Hippocampal formation (tissue), 2 donors: ENCODE measurements at places on chromosomes 16 and 17.

- no peak for DNase-seq
Observed at GRCh38 chr17:20059728-20060188, 50.6 kb downstream of the SPECC1 start.

DNA sequence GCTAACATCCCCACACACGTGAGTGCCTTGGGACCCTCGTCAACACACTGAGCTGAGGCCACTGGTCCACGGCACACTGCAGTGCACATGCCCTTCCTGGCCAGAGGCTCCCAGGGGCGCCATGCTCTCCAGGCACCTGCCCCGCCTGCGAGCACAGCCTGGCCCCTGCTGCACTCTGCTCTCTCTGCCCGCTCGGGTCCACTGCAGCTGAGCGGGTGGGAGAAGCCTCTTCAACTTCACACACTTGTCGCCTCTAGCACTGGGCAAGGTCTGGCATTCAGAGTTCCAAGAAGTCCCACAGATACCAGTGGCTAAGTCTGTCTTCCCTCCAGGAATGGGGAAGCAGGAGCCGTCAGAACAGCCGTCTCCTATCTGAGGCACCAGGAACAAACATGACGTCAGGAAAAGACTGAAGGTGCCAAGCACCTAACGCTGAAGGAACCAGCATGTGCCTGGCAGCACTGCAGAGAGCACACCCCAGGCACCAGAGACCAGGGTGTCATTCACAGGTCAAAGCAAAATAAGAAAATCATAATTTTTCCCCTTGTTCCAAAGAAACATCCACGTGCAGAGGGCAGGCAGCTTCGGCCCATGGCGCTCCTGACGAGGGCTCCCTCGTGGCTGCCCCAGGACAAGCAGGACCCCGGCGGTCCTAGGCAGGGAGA, 82.9 kb downstream of the ZNF778 start:
- no peak for DNase-seq

GRCh38 chr16:85051067-85051581, 23.5 kb downstream of the KIAA0513 start:
- DNase-seq, result no peak

- no peak for DNase-seq
Observed at GRCh38 chr17:76523084-76524037, 14.1 kb downstream of the CYGB start.

DNA sequence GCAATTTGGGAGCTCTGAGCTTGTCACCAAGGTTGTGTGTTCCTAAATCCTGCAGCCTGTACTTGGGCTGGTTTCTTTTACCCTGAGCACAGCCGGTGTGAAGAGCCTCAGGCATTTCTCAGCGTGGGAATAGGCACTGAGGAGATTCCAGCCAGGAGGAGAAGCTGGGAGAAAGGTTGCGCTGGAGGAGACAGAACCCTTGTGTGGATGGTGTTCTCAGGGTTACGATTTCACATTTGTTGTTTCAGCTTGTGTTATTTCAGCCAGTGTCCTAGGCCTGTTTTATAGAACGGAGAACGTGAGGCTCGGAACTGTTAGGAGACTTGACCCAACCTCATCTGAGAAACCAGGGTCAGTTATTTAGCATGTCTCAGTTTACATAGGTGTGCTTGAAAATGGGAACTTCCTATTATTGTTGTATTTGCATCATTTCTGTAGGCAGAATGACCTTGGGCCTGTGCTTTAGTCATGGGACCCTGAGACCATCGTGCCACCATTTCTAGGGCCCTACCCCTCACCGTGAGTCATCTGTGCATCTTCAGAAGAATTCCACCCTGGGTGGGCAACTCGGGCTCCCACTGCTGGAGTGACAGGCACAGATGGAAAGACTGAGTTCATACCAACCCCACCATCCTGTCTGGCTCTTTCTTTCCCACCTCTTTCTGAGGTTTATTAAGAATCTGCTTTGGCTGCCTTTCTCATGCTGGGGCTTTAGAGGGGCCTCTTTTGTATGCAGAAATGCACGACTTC, 134.9 kb downstream of the MSI2 start:
- DNase-seq, result no peak

DNA sequence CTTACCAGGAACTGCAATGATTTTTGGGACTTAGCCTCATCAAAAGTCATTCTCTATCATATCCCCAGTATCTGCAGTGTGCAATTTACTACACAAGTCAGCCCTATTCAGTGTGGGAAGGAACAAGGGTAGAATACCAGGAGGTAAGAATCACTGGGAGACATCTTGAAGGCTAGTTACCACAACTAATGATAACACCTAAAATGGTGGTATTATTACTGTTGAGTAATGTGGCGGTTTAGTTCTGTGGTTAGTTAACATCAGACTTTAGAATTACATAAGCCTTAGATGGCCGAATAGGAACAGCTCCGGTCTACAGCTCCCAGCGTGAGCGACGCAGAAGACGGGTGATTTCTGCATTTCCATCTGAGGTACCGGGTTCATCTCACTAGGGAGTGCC, 567.9 kb upstream of the CDH11 start:
- DNase-seq, result no peak

DNA sequence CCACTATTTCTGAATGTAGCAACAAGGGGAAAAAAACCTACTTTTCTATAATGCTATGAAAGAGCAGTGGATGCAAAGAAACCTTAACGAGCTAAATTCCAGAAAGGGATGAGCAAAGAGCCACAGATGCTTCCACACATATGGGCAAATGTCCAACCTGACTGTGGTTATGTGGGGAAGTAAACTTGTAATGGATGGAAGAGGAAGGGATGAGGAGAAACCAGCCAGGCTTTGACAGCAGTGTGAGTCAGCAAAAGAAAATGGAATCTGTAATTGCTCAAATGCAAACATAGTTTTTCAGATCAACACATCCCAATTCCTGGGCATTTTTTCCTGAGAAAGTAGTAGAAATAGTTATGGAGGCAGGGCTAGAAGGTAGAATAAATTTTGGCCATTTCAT, 204.8 kb upstream of the CPHXL start:
- no peak for DNase-seq

- peak; percentile 74 for DNase-seq
Observed at GRCh38 chr17:75691801-75692626, 24.9 kb downstream of the SAP30BP start.

- no peak for DNase-seq
Observed at GRCh38 chr16:46743232-46743719, 4.9 kb downstream of the MYLK3 start.

DNA sequence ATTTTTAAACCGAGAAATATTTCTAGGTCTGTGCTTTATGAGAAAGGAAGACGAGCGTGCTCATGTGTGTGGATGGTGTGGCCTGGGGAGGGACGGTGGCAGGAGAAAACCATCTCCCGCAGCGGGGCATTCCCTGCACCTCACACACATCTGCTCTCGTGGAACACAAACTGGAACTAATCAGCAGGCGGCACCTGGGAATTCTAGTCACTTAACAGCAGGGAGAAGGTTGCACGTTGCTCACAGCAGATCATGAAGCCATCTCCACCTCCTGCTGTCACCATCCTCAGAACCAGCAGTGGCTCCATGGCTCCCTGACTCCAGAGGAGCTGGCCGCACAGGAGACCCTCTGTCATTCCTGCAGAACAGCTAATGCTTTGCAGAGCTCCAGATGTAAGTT, 35.2 kb downstream of the ADCY9 start:
- DNase-seq, result no peak

DNA sequence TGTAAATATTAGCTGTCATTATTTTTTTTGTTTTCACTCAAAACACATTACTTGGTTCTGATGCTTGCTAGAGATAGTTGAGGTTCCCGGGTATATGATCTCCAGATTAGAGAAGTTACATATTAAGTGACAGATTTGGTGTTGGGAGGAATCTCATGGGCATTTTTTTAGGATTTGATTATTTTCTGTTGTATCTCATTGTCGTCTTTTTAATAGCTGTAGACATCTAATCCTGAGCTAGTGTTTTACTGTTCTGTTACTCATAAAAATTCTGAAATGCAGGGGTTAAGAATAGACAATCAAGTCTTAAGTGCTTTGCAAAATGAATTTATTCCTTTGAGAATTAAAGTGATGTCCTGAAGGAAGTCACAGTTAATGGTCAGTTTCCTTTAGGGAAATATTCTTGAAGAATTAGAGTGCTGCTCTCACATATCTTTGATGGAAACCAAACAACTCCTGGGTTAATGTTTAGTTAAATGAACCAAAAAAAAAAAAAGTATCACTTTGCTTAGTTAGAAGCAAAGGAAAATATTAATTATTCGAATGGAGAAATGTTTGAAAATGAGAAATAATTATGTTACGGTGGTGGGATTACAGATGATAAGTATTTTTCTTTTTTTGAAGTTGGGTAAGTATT, 251.7 kb upstream of the CACNG5 start:
- no peak for DNase-seq

DNA sequence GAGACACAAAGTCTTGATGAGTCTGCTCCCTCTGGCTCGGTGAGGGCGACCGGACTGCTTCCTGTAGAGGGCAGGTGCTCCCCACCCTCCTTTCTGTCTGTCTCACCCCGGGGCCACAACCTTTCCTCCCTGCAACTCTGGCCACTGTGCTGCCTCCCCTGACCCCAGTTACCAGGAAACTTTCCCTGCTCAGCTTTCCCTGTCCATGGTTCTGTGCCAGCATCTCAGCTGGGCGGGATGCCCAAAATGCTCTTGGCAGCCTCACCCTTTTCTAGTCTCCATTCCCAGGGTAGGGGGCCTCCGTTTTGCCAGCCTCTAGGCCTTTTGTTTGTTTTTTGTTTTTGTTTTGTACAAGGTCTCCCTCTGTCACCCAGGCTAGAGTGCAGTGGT, 1.4 kb downstream of the PLD2 start:
- DNase-seq, result peak; percentile 21

- DNase-seq, result no peak
Observed at GRCh38 chr17:42078396-42079043, 19.8 kb downstream of the ZNF385C start.

DNA sequence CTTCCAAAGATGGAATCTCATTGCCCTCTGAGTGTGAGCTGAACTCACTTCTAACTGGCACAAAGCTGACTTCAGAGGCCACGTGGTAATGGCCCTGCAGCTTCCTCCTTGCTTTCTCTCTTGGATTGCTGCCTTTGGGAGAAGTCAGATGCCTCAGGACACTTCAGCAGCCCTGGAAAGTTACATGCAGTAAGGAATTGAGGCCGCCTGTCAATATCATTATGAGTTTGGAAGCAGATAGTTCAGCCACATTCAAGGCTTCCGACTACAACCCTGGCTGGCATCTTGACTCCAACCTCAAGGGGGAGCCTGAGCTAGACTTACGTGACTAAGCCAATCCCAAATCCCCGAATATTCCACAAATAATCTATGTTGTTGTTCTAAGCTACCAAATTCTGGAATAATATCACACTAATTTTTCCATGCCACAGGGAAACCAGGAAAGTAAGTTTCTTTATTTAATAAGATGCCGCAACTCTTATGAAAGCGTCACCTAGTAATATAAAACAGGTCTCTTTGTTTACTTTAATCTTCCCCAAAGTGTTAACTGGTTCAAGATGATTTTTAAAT, 13.6 kb downstream of the CEP20 start:
- DNase-seq, result peak; percentile 35

- DNase-seq, result no peak
Observed at GRCh38 chr16:67199808-67200198, 872 bp downstream of the ELMO3 start.

DNA sequence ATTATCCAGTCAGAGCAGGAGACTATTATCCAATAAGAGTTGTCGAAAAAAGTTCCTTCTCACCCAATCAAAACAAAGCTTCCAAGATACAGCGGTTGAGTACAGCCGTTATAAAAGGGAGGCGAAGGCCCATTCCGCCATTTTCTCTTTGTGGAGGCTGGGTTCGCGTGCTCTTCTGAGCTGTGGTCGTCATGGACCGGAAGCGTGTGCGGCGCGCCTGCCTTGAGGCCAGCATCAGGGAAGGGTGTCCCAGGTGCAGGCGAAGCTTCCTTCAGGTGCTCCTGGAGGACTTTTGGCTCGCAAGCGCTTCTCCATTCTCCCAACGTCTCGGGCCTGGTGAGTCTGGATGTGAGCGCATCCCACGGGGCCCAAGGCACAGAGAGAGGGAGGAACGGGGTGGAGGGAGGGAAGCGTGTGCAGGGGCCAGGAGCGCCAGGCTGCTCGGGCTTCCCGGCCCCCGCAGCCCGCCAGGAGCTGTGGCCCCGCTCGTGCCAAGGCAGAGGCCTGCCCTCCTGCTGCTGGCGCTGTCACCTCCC, 99.2 kb downstream of the GOSR1 start:
- no peak for DNase-seq

GRCh38 chr17:31224366-31224765, 72.7 kb downstream of the OMG start:
- DNase-seq, result no peak
